Posterior vena cava (tissue), 2 donors: ENCODE measurements at places on chromosomes 11 and 22.

DNA sequence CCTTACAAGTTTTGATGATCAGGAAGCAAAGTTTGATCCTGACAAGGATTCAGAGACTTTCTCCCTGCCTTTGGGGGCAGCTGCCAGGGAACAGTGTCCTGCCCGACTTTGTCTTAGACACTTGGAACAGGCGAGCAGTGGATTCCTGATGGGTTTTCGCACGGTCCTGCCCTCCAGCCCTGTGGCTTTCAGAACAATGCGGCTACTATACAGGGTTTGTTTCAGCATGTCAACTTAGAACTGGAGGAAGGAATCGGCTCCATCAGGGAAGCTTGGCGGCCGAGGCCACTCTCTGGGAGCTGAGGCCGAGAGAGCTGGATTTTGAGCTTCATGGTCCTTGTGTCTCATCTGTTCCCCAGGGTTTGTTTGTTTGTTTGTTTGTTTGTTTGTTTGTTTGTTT lies 11.5 kb downstream of the ANO1 start:
- no peak for DNase-seq

DNA sequence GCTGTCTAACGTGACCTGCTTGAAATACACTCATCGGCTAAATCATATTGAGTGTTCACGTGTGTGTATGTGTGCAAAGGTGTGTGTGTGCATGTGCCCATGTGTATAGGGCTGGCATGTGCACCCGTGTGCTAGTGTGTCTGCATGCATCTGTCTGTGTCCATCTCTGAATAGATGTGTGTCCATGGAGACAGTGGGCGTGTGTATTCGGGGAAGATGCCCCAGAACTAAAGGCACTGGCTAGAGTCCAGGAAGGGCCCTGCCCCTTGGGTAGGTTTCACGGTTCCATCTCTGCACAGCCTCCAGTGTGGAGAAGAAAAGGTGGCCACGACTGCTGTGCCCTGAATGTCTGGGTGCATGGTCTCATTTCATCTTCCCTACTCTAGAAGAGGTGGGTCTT lies 220.3 kb downstream of the MN1 start:
- no peak for DNase-seq

GRCh38 chr11:20621679-20622078 lies 22.3 kb downstream of the SLC6A5 start:
- DNase-seq, result no peak

DNA sequence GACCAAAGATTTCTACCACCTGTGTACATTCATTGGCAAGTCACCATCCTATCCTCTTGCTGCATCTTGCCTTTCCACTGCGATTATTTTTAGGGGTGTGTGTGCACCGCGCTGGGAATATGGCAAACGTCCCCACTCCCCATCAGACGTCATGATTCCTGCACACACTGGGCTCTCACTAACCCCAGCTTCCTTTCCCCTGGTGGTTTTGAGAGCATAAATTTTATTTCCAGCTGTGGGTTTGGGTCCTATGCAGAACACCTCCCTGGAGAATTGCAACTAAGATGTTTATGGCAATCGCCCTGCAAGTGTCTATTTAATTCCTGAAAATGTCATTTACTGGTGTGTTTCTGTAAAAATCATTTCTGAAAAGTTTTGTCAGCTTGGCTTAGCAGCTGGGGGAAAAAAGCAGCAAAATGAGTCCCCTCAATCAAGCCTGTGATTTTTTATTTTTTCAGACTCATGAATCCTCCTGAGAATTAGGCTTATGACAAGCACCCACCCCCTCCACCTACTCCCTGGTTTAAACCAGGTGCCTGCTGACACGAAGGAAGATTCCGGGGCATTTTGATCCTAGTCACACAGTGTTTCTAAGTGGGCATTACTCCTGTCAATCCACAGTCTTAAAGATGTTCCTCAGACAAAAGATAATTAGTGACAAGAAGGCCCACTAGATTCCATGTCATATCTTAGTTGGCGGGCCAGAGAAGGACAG lies 23.8 kb downstream of the UPB1 start:
- no peak for DNase-seq

DNA sequence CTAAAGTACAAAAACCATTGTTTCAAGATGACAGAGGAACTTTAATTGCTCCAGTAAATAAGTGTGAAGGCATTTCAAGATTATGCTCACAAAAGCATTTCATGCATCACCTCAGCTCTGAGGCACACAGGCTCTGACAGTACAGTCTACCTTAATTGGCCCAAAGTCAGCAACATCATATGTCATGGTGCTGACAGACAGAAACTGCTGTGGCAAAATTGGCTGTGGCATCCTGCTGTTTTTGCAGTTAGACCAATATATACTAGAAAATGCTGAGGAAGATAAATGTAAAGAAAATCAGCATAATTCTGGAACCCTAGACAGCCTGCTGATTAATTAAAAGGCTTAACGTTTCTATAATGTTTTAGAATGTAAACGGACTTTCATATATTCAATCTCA lies 34.9 kb upstream of the PPP2R1B start:
- DNase-seq, result no peak

GRCh38 chr22:43333978-43334377 lies 9.2 kb downstream of the SCUBE1 start:
- DNase-seq, result no peak

GRCh38 chr11:9506489-9507276 lies 45.9 kb downstream of the ZNF143 start:
- DNase-seq, result peak; percentile 86

DNA sequence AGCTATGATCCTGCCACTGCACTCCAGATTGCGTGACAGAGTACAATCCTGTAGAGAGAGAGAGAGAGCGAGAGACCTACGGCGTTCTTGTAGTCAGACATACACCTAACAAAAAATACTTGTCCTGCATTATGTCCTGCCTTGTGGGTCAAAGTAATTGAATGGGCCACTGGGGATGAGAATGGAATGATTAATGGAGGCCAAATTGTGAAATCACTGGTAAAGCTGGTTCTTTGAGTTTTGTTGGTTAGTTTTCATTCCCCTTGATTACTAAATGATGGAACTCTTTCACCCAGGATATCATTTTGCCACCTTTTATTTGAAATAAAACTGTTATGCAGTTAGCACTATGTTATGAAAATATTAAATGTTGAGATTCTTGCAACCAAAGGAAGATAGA lies 18.7 kb downstream of the GAS2 start:
- no peak for DNase-seq
